MCF 10A (cell line): ENCODE measurements at places on chromosomes 11 and 22.
A peak's percentile ranks its signal among the peaks of the same experiment; 100 is the strongest.

GRCh38 chr11:8593935-8594909 is at the start of gene STK33:
Gene STK33, minus strand, starts transcription at chr11:8594228. Its CDS starts 119,323 bp downstream, at chr11:8474905.
- no peak for DNase-seq

DNA sequence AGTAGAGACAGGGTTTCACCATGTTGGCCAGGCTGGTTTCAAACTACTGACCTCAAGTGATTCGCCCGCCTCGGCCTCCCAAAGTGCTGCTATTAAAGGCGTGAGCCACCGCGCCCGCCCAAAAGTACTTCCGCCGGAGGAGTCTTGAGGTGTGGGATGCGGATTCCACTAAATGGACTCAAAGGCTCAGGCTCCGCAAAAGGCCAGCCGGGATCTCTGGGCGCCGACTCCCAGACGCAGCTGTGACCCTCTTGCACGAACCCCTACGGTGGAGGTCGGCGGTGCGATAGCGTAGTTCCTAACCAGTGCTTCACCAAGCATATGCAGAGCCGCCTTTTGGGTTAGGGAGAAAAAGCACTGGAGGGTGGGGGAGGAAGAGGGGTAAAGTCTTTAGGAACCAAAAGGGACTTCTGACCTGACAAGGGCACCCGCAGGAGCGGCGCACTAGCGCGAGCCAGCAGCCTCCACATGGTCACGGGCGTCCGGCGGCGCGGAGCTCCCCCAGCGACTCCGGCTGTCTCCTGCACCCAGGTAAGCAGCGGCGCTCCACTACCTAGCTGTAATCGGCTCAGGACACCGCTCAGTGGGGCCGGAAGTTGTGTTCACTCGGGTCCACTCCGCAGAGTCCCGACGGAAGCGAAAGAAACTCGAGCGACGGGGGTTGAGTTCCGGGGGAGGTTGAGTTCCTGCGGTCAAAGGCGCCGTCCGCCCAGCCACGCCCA is at the start of gene MRPL16:
MRPL16 (minus strand) TSS at position 590 of the 722 bp plus-strand sequence; CDS start at position 470, 120 bp downstream.
- DNase-seq: peak; percentile 90

GRCh38 chr11:11993839-11994238 is 14.6 kb downstream of the DKK3 start:
- DNase-seq: peak; percentile 93

GRCh38 chr11:126837581-126837980 is 163.0 kb downstream of the KIRREL3 start:
- DNase-seq: no peak

GRCh38 chr11:2996976-2997375 is 4.8 kb upstream of the NAP1L4 start:
- DNase-seq: no peak

DNA sequence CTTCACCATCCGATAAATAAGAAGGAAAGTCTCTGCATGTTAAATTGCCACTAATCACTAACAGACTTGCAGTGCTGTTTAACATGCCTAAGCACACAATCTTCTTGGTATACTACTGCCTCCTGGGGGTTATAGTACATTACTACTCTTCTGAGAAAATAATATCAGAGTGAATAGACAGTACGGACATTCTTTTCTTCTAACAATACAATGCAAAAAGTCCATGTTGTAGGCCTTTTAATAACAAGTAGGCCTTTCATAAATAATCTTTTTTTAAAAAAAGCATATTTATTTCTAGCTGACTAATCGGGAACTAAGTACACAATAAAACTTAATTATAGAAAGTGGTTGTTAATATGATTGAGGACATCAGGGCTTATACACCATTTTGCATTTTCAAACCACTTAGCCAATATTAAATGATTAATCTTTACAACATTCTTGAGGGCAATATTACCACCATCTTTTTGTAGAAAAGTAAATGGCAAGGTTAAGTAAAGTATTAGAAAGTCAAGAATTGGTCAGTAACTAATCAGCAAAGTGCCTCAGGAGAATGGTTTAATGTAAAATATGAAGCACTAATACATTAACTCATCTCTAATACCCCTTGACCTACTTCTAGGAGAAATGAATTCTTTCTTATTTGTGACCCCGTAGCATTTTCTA is 84.7 kb downstream of the TTC28 start:
- DNase-seq: peak; percentile 68

- DNase-seq: no peak
Measured at GRCh38 chr11:71988050-71988449, 10.7 kb upstream of the IL18BP start.

- DNase-seq: no peak
Measured at GRCh38 chr11:128334311-128335044, 252.9 kb downstream of the ETS1 start.

DNA sequence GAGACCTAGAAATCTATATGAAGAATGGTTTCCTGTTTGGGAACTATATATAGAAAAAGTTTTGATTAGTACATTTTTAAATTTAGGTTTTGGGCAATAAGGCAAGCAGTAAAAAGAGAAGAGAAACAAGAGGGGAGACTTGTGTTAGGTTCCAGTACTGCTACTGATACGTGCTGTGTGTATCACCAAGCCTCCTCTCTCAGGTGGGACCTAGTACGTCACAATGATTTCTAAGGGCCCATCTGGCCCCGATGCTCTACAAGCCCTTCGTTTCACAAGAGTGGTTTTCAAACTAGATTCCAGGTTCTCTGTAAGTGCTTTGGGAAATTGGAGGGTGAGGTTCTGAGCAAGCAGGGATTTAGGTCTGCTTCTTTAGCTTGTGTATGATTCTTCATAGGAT is 39.2 kb downstream of the USP35 start:
- DNase-seq: no peak

DNA sequence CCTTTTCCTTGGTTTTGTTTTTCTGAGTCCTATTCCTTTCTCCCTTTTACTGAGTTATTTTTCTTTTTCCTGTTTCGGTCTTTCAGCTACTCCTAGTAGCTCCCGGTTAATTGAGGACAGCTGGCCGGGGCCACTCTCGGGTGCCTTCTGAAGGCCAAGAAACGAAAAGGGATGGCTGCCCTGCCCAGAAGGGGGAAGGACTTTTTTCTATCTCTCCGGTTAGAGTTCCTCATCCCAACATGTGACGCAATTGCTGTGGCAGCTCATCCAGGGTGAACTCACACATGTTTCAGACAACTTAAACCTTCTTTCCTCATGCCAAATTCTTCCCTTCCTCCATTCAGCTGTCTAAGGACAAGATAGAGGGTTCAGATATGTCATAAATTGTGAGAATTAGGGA is 83.6 kb downstream of the PIWIL4 start:
- DNase-seq: peak; percentile 25

GRCh38 chr11:121472312-121472711 is 19.5 kb upstream of the SORL1-AS1 start:
- DNase-seq: no peak

DNA sequence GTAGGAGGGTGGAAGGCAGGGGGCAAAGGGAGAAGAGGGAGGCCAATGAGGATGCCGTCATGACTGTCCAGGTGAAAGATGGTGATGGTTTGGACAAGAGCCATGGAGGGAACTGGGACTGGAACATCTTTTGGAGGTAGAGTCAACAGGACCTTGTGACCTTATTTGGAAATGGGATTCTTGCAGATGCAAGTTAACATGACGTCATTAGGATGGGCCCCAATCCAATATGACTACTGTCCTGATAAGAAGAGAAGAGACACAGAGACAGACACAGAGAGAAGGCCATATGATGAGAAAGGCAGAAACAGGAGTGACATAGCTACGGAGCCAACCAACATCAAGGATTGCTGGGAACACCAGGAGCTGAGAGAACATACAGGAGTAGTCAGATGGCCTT is 31.0 kb upstream of the ISX start:
- no peak for DNase-seq

DNA sequence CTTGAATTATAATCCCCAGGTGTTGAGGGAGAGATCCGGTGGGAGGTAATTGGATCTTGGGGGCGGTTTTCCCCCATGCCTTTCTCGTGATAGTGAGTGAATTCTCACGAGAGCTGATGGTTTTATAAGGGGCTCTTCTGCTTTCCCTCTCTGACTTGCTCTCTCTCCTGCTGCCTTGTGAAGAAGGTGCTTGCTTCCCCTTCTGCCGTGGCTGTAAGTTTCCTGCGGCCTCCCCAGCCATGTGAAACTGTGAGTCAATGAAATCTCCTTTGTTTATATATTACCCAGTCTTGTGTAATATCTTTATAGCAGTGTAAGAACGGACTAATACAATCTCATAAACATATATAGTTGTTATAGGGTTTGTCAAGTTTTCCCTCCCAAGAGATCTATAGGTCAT is 32.8 kb downstream of the KCNE3 start:
- DNase-seq: peak; percentile 39

- DNase-seq: no peak
Measured at GRCh38 chr11:107716884-107717532, 5.2 kb upstream of the SLN start.

GRCh38 chr11:120594746-120595145 is 83.2 kb downstream of the GRIK4 start:
- DNase-seq: no peak

- DNase-seq: no peak
Measured at GRCh38 chr11:130389335-130389935, 39.0 kb downstream of the ADAMTS8 start.

DNA sequence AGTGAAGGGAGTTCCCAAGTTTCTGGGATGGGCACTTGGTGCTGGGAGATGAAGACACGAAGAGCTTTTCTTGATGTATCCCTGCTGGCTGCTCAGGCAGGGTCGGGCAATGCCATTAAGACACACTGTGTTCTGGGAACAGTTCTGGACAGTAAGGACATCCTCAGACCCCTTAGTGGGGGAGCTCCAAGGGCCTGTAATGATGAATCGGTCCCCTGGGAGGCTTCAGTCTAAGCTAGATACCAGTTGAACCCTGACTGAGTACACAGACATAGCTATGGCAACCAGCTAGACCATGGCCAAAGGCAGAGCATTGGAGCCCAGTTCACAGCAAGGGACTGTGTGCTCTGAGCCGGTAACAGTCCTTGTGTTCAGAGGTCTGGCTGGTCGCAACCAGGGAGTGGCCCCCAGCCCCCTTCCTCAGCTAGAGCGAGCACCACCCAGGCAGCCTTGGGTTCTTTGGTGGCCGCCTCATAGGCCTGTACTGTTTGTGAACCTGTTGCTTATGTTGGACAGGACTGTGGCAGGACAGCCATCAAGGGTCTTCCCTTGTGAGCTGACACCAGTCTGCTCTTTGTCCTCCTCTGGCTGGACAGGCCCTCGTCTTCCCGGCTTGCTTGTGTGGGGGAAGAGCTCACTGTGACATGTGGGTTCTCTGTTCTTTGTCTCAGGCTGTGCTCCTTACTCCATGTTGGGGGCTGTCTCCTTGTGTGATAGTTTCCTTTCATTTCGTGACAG is 25.0 kb downstream of the MED15 start:
- DNase-seq: no peak

DNA sequence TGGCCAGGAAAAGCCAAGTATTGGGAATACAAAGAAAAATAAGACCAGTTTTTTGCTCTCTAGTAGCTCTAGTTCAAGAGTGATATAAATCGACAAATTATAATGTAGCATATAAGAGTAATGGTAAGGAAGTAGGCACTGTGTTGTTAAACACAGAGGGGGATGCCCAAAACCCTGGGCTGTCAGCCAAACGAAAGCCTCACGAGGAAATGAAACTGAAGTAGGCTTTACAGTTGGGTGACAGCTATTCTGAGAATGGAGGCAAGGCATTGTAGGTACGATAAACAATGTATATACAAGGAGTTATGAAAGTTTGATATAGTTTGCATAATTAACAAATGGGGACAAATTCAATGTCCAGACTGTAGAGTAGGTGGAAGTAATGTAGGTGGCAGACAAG is 176.4 kb downstream of the FAM181B start:
- no peak for DNase-seq

DNA sequence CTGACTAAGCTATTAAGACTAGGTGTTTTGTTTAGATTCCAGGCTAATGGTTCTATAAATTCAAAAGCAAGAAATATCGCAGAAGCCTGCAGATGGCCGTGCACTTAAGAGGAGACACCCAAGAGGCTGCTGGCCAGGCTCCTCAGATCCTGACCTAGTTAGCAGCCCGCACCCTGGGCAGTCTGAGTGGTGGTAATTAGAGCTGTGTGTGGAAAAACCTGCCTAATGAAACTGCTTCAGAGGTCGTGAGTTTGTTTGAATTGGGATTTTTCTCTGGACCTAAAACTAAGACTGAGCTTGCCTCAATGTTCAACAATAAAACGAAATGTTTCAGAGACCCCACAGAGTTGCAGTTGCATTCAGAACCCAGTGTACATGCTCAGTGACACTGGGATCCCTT is 627.7 kb downstream of the OPCML start:
- no peak for DNase-seq

GRCh38 chr11:108369064-108369463 is 98.3 kb downstream of the C11orf65 start:
- DNase-seq: no peak

DNA sequence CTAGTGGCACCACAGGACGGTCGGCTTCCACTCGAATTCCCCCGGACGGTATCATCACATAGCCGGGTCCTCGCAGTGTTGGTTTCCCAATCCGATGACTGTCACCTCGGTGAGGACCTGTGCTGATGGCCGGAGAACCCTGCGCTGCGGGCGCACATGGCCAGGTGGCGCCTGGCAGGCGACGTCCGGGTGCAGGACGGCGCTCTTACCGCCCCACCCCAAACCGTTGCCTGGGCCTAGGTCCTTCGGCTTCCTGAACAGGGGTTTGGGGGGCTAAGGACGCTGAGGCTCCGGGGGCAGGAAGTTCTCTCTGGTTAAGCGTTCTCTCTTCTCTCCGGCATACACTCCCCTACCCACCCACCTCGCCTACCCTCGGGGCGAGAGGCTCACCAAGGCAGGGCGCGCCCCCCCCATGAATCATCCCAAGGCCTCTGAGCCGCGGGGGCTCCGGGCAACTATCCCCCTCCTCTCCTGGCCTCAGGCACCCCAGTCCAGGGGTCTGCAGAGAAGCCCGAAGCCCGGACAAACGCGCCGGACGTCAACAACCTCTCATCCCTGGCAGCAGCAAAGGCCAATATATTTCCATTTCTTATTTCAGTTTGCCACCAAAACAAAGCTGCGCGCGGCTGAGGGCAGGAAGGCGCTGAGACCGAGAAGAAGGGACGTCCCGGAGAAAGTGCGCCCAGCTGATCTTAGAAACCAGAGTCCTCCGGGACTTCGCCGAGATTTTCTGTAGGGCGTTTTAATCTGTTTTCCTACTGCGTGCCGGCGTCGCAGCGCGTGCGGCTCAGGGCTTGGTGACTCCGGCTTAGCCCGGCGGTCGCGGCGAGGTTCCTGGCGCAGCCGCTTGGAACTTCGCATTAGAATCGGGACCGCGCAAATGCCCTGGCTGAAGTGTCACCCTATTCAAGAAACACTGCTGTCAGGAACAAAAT is 5.6 kb downstream of the ALX4 start:
- no peak for DNase-seq

- peak; percentile 59 for DNase-seq
Measured at GRCh38 chr11:114317787-114318137, 21.6 kb downstream of the NNMT start.

- DNase-seq: no peak
Measured at GRCh38 chr11:12029119-12029518, 20.7 kb upstream of the DKK3 start.
